ENCODE measurements at places on chromosomes 5 and 9. TPM values are rescaled to one million over a fixed set of nuclear protein-coding genes. Genes with fewer than 3 reads are reported as not detected.

DNA sequence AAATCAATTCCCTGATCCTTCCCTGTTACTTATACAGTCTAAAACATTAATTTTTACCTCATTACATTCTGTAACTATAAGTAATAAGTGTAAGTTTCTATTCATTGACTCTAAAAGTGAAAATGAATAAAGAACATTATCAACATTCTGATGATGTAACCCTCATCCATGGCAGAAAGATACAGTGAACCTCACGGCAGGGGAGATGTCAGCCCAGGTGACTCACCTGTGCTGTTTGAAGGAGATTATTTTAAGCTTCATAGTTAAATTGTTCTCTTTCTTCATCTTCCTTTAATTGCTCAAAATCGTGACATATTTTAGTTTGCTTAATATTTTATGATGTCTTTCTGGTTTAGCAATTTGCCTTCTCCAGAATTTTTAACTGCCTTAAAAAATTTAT, 268.1 kb downstream of the FSTL4 start:
- no peak for DNase-seq

- peak; percentile 62 for DNase-seq
Measured at GRCh38 chr9:12884736-12885395, 110.0 kb downstream of the LURAP1L start.

- DNase-seq, result no peak
Measured at GRCh38 chr9:97425973-97426336, 14.1 kb downstream of the TDRD7 start.

- DNase-seq, result peak; percentile 6
Measured at GRCh38 chr5:2017540-2018389, 135.0 kb upstream of the IRX4 start.

DNA sequence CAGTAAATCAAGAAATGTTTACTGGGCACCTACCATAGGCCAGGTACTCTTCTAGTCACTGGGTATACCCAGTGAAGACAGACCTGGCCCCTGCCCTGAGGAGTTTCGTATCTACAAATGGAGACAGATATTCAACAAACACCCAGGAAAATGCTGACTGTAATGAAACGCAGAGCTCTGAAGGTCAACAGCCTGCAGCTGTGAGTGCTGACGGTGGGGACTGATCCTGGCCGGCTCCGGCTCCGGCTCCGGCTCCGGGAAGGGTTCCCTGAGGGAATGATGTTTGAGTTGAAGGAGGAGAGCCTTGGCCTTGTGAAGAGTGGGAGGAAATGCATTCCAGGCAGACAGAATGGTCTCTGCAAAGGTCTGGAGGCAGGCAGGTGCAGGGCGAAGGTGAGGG, 23.1 kb downstream of the FGFR4 start:
- no peak for DNase-seq

DNA sequence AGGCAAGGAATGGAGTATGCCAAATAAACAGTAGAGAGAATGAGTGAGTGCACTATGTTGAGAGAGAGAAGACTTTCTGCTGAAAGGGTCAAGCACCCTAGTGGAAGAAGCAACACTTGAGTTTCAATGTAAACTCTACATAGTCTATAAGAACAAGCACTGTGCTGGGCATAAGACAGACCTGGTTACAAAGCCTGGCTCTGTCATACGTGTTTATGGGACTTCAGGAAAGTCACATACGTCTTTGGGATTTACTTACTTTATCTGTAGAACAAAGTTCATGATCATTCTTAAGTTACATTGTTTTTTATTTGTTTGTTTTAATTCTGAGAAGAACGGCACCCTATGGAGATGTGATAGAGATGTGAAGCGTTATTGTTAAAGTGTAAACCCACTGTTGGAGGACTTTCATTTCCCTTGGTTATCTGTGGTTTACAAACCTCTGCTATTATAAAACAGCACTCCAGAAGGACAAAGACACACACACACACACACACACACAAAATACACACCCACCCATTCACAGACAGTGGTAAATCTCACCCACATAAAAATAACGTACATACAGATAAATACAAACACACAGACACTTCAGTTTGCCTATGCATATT, 70.7 kb upstream of the TRIM32 start:
- no peak for DNase-seq

DNA sequence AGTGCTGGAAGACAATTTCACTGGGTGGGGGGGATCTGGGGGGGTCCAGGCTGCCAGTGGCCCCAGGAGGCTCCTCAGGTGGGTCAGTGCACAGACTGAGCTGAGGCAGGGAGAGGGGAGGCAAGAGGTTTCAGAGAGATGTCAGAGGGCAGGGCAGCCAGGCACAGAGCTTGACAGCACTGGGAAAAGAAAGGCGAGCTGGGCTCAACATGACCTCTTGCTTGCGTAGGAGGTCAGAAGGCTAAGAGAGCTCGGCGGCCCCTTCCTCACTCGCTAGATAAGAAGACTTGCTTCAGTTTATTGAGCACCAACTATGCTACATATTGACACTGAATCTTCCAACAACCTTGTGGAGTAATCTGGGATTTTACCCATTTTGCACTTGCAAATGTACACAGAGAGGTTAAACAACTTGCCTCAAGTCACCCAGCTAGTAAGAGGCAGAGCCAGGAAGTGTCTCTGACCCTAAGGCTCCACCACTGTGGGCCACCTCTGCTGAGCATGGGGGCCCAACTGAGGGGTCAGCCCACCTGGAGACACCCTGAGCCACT, 3.5 kb downstream of the PDLIM7 start:
- DNase-seq, result no peak

The SLC22A4 gene
- 6.7 TPM for total RNA-seq

The RXRA gene
- 5.1 TPM for total RNA-seq

All from RPMI7951 (cell line).